ENCODE measurements at places on chromosomes 7 and 10.

- DNase-seq, result no peak
Observed at GRCh38 chr7:131781-132482, 60.4 kb upstream of the FAM20C start.

DNA sequence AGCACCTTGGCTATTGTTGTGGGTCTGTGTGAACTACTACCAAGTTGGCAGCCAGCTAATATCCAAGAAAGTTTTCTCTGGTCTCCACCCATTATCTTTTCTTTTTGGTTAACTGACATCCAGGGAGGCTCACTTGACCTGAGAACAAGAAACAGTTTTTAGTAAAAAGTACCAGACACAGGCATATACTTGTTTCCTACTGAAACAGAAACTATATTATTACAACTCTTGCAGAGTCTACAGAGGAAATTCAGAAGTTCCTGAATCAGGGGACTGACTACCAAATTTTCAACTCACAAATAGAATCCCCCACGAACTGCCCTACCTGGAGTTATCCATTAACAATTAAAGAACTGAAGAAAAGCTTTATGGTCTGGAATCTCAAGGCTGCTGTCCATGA is 168.9 kb downstream of the KCND2 start:
- DNase-seq, result no peak

DNA sequence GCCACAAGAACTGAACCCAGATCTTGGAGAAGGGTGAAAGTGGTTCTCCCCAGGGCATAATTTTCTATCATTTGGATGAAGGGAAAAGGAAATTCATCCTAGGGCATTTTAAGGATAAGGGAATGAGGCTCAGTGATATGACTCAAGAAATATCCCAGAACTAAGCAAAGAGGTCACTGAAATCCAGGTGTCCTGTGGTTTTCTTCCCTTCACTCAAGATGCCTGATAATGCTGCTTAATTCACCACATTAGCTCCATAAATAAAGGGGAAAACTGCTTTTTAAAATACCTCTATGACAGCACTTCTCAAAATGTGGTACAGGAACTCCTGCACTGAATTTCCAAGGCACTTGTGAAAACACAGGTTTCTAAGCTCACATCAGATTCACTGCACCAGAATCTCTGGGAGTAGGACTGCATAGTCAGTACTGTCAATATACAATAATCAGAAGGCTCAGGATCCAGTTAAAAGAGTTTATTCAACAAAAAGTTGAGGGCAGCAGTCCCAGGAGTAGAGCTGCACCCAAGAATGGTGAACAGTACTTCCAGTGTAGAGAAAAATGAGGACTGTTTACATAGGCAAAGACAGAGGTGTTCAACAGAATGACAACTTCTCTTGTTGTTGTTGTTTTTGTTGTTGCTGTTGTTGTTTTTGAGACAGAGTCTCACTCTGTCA is 2.9 kb downstream of the IFIT3 start:
- no peak for DNase-seq

DNA sequence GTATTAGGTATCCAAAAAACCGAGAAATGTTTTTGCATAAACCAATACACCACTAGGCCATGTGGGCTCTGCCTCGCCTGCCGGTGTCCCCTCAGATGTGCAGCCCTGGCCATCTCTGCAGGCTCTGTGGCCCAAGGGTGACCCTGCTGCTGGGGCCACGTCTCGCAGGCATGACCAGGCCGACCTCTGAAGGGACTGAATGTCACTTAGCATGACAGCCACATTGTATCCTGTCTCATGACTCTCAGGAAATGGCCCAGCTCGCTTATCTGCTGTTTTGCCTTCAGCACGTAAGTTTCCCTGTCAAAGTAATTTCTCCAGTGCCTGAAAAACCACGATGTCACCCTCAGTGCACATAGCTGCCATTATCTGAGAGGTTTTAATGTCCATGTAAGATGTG is 49.5 kb upstream of the ZNF32 start:
- no peak for DNase-seq

GRCh38 chr7:70596598-70596913 is 535.4 kb upstream of the GALNT17 start:
- no peak for DNase-seq

GRCh38 chr7:139675127-139676125 is 102.4 kb downstream of the HIPK2 start:
- DNase-seq, result no peak

DNA sequence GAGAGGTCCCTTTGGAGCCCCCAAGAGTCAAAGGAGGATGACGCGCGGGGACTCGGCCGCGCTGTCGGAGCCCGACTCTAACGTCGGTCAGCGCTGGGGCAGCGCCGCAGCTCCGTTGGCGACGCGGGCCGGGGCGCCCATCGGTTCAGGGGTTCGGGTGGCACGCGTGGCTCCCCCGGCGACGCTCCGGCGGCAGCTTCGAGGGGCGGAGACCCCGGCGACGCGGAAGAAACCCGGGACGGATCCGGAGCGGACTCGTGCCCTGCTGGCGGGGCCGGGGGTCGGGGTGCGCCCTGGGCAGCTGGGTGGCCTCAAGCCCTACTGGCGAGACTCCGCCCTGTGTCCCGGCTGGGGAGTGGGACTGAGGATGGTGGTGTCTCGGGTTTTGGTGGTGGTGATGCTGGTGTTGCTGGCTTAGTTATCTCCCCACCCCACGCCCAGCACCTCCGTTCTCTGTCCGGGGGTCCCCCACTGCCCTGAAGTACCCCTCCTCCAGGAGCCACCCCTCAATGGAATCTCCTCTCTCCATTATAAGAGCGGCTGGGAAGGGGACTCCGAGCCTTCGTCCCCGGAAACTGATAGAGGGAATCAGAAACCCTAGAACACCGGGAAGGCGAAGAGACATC is at the start of gene NAT16:
Gene NAT16, minus strand, starts transcription at position 164 of the 626 bp plus-strand sequence. CDS start 5,486 bp downstream, outside the sequence.
- no peak for DNase-seq

DNA sequence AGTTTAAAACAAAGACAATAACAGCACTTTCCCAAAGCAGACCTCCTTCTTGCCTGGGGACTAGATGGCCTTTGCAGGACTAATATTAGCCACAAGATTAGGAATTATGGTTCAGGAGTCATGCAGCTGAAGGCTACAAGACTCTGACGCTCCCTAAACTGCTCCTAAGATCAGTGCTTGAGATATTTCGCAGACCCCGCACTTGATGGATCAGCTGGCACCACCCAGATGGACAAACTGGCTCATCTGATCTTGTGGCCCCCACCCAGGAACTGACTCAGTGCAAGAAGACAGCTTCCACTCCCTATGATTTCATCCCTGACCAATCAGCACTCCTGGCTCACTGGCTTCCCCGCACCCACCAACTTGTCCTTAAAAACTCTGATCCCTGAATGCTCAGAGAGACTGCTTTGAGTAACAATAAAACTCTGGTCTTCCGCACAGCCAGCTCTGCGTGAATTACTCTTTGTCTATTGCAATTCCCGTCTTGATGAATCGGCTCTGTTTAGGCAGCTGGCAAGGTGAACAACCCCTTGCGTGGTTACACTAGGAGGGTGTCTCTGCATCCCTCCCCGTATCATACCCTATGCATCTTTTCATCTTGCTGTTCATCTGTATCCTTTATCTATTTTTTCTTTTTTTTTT is 26.9 kb upstream of the NRBF2 start:
- DNase-seq, result no peak

- no peak for DNase-seq
Observed at GRCh38 chr7:130868139-130868538, 134.1 kb upstream of the KLF14 start.

- DNase-seq, result no peak
Observed at GRCh38 chr7:53776323-53776722, 740.9 kb downstream of the POM121L12 start.

DNA sequence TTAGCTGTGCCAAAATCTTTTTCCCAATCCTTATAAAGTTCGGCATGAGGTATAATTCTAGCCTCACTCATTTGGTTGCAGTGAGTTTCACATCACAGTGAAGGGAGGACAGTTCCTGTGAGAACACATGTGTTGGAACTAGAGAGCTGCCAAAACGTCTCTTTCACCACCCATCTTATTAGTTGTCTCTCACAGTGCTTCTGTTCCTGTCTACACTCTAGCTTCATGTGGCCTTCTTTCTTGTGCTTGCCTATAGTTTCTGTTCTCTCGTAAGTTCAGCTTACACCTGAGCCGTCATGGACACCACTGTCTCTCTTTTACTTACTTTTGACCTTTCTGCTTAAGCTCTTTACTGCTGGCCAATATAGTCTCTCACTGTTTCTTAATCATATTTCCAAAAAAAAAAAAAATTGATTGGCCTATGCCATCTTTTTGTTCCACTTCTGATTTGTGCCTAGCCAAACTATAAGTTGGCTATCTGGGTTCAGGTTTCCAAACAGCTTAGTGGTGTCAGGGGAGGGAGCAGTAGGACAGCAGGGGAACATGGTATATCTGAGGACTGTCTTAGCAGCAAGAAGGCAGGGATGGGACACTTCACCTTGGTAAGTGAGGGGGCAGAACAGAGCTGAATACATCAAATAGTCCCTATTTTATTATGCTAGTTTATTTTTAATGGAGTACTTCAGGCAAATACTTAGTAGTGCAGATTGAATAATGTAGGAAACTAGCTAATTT is 38.0 kb downstream of the ZNRF2 start:
- DNase-seq, result no peak

GRCh38 chr7:48040944-48041652 is 5.8 kb downstream of the C7orf57 start:
- no peak for DNase-seq

GRCh38 chr7:34043461-34044305 is 138.3 kb downstream of the BMPER start:
- DNase-seq, result no peak

DNA sequence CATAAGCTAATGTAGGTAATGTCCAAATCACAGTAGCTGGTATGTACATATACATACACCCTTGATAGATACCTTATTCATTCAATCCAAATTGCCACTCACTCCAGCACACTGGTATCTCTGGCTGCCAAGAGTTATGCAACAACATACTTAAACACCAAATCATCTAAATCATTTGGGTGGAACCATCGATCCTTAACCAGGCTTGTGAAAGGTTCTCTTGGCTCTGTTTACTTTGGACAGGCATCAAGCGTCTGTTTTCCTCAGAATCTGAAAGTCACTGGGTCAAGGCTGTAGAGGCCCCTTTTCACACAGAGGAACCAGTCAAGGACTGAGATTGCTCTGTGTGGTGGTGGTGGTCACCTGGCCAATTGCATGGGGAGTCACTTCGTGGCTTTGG is 24.6 kb downstream of the JAZF1 start:
- no peak for DNase-seq

DNA sequence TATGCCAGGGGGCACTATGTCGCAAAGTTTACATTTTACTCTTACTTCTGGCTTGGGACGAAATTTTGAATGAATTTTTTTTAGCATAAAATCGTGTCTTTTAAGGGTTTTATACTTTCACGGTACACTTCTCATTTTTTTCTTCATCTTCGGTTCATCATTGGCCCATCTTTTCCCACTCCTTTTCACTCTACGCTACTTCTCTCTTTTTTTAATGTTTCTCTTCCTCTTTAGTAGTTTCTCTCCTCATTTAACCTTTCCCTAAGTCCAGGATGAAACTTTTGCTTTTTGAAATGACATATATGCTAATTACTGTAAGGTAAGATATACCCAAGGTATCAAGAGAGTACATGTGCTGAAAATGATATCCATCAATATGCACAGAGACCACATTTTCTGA is 39.5 kb downstream of the C7orf33 start:
- no peak for DNase-seq

- DNase-seq, result no peak
Observed at GRCh38 chr7:32036557-32036956, 33.6 kb downstream of the PDE1C start.

DNA sequence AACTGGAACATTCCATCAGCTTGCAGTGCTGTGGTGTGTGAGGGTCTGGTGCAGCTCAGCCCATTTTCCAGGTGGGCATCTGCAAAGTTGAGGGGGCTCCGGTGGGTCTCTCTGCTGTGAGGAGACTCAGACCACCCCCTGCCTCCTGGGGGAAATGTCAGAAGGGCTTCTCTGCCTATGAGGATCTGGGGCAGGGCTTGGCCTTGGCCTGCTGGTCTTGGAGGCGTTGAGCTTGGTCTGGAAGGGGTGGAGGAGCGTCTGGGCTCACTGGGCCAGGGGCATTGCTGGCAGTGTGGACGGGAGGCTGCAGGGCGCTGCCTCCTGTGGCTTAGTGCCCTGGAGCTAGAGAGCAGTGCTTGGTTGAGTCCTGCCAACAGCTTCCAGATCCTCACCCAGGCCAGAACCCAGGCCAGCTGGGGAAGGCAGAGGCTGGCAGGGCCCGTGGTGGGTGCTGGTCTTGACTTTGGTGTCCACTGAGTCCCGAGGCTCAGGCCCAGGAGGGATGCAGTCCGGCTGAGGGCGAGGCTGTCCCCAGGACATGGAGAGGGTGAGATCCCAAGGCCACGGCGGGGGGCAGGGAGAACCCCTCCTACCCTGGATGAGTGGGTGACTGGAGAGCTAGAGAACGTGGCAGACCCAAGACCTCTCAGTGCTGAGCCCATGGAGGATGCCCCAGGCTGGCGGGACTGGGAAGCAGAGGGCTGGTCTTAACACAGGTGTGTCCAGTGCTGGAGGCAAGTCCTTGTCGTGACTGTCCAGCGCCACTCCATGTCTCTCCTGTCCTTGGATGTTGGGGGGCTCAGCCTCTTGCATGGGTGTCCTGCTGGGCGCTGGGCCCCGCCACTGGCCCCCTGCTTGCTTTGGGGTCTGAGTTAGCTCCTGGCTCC is 2.8 kb downstream of the SPRN start:
- DNase-seq, result no peak

GRCh38 chr10:103145860-103146466 is 47.1 kb downstream of the NT5C2 start:
- no peak for DNase-seq

- no peak for DNase-seq
Observed at GRCh38 chr7:77995717-77996116, 197.1 kb downstream of the PHTF2 start.

DNA sequence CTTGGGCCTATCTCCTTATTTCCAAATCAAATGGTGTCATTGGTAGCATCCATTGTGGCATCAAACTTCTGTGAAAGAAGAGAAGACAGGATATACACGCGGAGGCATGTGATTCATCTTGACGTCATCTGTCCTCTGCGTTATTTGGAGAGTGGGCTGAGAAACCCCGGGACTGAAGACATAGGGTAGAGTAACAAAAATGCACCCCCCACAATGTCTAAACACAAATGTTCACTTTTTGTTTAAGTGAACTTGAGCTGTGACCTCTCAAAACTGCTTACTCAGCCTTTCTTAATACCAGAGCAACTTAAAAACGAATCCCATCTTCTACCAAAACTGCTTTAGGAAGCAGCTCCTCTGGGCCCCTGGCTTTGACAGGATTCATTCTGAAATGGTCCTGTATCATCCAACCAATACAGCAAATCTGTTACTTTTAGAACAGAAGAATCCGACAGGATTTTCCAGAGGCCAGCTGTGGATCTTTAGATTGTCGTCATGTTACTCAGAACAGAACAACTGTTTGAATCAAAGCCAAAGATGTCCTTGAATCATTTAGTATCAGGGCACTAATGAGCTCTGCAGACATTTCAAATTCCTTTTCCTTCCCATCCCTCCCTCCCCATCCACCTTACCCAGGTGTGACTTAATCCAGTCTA is 438.1 kb downstream of the SUGCT start:
- DNase-seq, result no peak

DNA sequence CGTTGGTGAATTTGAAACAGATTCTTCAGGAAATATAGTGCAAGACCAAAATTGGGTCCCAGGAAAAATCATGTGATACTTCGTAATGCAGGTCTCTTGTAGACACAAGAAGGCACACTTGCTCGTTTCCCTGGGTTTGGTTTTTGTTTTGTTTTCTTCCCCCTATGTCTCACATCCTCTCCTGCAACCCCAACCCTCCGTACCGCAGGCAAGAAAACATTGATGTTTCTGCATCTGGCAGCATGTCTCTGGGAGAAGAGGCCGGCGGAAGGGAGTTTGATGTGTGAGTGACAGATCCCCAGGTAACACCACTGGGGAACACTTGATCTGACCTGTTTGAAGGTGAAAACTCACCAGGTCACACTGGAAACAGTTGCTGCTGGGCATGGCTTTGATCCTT is 718.5 kb downstream of the AUTS2 start:
- DNase-seq, result no peak

Measured in NT2/D1 (cell line).